ELR (cell line): ENCODE measurements at places on chromosomes 3 and 15.
A peak's percentile ranks its signal among the peaks of the same experiment; 100 is the strongest.

GRCh38 chr3:88025001-88025552 is 33.7 kb downstream of the CGGBP1 start:
- DNase-seq, result no peak

- no peak for DNase-seq
These were observed 23.0 kb downstream of the ACSBG1 start for GRCh38 chr15:78211189-78211921.

GRCh38 chr3:165617134-165617533 is 220.1 kb downstream of the BCHE start:
- DNase-seq, result peak; percentile 40

GRCh38 chr3:31724116-31724515 is 191.4 kb downstream of the STT3B start:
- DNase-seq, result no peak

DNA sequence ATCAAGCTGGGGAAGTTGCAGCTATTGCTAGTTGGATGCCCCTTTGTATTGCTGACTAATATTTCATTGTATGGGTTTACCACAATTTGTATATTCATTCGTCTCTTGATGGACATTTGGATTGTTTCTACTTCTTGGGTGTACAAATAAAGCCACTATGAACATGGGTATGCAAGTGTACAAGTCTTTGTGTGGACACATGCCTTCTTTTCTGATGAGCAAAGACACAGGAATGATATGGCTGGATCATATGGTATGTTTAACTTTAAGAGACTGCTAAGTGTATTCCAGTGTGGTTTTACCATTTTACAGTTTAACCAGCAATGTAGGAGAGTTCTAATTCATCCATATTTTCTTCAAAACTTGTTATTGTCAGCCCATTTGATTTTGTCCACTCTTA is 32.2 kb downstream of the NECTIN3 start:
- peak; percentile 45 for DNase-seq

DNA sequence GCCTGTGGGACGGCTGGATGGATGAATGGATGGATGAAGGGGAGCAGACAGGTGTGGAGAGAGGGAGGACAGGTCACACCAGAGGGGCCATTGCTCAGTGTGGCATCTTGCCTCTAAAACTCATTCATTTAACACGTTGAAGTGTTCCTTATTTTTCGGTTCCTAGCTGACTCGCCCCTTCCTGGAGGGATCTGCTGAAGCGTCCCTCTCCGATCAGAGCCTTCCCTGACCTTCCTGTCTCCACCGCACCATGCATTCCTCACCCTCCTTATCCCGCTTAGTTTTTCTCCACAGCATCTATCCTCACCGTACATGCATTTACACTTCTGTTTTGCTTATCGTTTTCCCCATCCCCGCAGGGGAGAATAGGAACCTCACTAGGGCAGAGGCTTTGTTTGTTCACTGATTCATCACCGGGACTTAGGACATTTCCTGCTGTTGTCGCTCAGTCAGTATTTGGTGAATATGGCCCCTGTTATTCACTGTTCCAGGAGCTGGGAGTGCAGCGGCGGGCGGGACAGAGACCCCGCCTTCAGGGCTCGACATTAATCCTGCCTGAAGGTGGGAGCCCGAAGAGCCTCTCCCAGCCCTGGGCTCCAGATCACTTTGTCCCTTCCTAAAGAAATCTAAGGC is 32.0 kb downstream of the FOXL2 start:
- peak; percentile 79 for DNase-seq

- no peak for DNase-seq
These were observed 422.1 kb downstream of the GRM7 start for GRCh38 chr3:7282988-7283387.

DNA sequence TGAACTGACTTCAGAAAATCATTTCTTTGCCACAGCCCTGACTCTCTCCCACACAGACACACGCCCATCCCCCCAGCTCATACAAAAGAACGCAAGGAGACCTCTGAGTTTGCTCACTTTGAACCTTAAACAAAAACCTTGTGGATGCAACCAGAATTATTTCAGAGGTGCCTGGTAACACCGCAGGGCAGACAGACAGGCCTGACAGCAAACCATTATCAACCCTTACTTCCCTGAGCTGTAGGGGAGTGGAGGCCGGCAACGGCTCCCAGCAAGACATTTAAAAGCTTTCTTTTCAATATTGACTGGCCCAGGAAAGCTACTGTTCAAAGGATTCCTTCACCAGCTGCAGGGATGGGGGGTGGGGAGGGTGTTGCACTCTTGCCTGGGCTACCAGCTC is 2.0 kb upstream of the EFCC1 start:
- DNase-seq, result no peak

DNA sequence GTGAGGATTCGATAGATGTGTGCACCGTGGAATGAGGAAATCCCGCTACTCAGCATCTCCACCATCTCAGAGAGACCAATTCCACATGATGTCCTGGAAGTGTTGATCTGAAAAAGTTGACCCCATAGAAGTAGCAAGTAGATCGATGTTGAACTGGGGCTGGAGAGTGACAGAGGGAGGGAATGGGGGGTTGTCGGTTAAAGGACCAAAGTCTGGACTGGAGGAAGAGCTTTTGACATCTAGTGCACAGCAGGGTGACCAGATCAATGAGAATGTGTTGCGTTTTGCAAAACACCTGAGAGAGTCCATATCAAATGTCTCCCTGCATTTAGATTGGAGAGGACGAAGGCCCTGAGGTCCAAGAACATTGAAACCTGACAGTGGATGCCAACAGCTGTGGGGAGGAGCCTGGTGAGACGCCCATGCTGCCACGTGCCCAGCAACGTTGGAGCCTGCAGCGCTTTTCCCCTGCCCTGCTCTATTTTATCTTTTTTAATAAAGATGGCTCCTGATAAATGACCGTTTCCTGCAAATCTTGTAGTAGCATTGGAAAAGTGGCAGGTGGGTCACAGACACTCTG is 30.1 kb upstream of the RPL32 start:
- no peak for DNase-seq

DNA sequence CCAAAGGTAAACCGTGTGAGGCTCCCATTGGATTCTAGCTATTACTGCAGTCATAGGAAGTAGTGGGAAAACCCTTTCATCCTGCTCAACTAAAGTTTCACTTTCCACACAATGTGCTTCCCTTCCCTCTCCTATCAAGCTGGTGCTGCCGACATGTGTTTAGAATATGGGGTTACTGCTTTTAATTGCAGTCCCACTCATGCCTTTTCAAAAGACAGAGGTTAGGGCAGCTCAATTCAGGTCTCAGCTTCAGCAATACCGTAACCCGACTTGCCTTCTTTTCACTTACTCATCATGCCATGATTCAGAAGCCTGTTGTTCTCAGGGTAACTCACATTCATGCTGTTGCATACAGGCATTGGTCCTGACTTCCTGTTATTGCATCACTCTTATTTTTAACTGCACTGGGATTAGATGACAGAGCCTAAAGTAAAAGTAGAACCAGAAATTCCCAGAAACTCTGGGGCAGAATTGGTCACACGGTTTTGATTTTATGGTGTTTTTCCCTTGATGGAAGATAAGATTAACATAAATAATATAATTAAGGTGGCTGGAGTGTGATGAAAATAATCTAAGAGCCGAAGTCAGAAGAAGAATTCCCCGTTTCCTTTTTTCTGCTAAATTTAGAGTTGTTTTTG is 45.7 kb downstream of the C2CD4B start:
- DNase-seq, result peak; percentile 93

- no peak for DNase-seq
These were observed 55.8 kb upstream of the SLC7A14 start for GRCh38 chr3:170641510-170642236.

DNA sequence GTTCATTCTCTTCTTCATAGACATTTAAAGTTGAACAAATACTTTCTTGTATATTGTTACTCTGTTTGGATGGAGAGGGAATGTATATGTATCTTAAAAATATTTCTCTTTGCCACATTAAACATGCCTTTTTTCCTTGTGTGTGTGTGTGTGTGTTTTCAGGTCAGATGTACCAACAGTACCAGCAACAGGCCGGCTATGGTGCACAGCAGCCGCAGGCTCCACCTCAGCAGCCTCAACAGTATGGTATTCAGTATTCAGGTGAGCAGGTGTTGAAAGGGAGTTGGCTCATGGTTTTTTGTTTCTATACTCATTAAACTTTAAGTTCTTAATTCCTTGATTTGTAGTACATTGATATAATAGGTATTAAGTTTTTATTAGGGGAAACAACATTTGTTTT is 35.4 kb downstream of the TFG start:
- DNase-seq, result no peak

DNA sequence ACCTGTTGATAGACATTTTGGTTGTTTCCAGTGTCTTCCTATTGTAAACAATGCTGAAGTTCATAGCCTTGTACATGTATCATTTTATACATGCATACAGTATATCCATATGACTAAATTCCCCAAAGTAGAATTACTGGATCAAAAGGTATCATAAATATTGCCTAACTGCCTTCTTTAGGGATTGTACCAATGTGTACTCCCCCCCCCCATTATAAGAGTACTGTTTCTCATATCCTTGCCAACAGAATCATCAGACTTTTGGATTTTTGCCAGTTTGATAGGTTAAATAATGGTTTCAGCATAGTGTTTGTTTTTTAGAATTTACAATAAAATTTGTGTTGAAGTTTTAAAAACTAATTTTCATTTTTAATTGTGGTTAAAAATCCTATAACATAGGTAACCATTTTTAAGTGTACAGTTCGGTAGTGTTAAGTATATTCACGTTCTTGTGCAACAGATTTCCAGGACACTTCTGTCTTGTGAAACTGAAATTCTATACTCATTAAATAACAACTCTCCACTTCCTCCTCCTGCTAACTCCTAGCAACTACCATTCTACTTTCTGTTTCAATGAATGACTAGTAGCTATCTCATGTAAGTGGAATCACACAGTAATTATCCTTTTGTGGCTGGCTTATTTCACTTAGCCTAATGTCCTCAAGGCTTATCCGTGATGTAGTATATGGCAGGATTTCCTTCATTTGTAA is 30.8 kb upstream of the MAP3K13 start:
- peak; percentile 67 for DNase-seq
